ENCODE measurements at places on chromosomes 1 and 21.
A peak's percentile ranks its signal among the peaks of the same experiment; 100 is the strongest.

GRCh38 chr1:164577291-164577690 is 18.3 kb downstream of the PBX1 start:
- no peak for DNase-seq

GRCh38 chr1:22292011-22292788 is 149.3 kb upstream of the WNT4 start:
- DNase-seq: no peak

DNA sequence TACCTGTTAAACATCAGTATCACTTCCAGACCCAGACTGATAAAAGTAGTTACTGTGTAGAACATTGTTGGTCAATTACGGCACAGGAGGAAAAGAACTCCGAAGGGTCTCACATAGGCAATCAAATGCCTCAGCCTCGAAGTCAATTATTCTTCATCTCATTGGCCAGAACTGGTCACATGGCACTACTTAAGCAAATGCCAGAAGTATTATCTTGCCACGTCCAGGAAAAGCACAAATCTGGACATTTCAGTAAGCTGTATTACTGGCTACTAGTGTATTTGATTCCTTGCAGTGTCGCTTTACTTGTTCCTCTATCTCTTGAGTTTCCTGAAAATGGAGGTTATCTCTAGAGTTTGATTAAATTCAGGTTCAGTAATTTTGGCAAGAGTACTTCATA is 24.4 kb downstream of the DIO1 start:
- DNase-seq: no peak

- no peak for DNase-seq
Observed at GRCh38 chr1:199173356-199173755, 534.5 kb downstream of the PTPRC start.

- DNase-seq: no peak
Observed at GRCh38 chr1:199122085-199122484, 483.2 kb downstream of the PTPRC start.

DNA sequence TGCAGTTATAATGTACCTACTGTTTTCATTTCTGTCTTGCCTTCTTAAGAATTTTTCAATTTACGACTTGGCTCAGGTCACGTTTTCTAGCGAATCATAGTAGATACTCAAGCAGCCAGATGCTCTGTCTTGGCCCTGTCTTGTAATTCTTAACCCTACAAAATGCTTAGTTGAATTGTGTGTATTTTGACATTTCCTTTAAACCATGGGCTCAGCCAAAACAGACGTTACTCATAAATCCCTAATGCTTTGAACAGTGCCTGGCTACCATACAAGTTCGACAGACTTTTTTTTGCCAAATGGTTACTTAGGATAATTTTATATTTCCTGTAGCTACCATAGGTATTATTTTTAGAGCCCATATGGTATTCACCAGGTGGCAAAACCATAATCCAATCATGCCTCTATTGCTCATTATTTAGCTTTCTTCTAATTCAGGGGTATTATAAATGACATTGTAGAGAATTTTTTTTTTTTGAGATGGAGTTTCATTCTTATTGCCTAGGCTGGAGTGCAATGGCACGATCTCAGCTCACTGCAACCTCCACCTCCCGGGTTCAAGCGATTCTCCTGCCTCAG is 54.3 kb downstream of the KCNK1 start:
- no peak for DNase-seq

DNA sequence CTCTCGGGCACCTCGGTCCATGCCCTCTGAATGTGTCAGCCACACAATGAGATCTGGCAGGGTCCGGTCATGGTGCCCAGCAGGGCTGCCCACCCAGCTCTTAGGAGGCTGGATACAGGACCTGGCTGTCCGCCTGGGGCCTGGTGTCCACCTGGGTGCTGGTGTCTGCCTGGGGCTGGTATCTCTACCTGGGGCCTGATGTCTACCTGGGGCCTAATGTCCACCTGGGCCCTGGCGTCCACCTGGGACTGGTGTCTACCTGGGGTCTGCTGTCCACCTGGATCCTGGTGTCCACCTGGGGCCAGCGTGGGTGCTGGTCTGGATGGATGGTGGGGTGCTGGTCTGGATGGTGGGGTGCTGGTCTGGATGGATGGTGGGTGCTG is 45.1 kb upstream of the ACTRT2 start:
- DNase-seq: no peak

DNA sequence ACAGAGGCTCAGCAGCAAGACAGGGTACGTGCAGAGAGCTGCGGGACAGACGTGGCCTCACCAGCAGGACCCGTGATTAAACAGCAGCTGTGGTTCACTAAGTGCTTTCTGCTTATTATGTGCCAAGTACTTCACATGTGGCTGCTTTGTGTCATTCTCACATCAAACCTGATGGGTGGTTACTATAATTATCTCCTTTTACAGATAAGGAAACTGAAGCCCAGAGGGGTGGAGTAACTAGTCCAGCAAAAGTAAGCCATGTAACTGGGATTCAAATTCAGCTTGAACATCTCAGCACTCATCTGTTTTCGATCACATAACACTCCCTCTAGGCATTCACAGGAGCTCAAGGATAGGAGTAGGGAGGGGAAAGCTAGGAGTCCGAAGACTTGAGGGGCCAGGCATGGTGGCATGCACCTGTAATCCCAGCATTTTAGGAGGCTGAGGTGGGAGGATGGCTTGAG is 50.8 kb upstream of the CLIC4 start:
- DNase-seq: peak; percentile 59

GRCh38 chr1:156128654-156129597 is 14.4 kb downstream of the LMNA start:
- no peak for DNase-seq

GRCh38 chr1:237219751-237220642 is 178.0 kb downstream of the RYR2 start:
- no peak for DNase-seq

GRCh38 chr1:243315893-243316292 is 60.1 kb downstream of the SDCCAG8 start:
- no peak for DNase-seq

GRCh38 chr1:246591958-246592357 is 25.7 kb downstream of the CNST start:
- no peak for DNase-seq

GRCh38 chr1:171784784-171785183 is 3.3 kb downstream of the METTL13 start:
- no peak for DNase-seq

DNA sequence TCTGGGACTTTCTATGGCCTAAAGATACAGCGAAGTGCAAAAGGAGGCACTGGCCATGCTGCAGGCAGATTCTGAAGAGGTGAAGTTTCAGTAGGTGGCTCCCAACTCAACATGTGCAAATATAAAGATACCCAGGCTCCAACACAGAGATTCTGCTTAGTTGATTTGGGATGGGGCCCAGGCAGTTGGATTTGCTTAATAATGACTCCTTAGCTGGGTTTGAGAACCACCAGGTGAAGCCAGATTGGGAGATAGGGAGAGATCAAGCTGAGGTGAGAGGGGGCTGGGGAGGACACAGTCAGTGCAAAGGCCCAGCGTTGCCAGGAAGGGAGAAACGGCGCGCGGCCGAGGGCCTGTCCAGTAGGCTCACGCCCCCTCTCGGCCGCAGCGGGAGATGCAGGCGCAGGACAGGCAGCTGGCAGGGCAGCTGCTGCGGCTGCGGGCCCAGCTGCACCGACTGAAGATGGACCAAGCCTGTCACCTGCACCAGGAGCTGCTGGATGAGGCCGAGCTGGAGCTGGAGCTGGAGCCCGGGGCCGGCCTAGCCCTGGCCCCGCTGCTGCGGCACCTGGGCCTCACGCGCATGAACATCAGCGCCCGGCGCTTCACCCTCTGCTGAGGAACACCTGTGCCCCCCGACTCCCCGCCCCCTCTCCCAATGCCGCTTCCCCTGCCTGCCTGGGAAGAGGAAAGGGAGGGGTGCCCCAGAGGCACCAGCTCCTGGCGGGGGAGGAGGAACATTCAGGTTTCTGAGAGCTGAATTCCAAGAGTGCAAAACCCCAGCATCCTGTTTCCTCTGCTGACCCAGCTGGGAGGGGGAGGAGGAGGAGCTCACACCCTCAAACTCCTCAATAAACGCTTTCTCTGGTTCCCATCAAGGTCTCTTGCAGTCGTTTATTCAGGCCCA is 1.2 kb downstream of the FAM167B start:
- DNase-seq: peak; percentile 77

GRCh38 chr1:241229216-241229615 is 127.8 kb downstream of the RGS7 start:
- no peak for DNase-seq

- no peak for DNase-seq
Observed at GRCh38 chr1:228018125-228018398, 11.3 kb downstream of the WNT3A start.

DNA sequence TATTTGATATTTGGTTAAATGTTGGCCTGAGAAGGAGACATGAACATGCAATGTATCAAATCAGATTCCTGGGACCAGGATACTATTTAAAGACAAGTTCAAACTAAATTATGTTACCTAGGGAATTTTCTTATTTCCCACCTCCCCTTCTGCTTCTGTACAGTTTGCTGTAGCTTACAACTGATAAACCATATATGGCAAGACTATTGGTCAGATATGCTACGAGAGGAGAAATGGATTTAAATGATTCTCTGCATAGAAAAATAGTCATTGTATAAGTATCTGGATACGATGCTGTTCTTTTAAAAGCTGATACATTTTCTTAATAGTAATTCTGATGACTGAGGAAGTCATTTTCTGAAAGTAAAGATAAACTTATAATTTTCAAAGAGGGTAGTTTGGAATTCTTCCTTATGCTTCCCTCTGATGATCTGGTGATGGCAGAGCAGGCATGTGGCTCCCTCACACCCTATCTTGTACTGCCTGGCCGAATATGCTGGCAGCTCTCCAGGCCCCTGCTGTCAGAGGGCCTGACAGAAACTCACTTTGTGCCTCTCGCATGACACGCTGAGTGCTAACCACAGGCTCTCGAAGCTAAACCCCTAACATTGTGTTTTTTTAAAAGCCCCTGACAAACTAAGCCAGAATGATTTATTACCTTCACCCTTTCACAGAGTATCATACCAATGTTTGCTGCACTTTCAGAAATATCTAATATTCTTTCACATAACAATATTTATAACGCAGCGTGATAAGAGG is 19.4 kb downstream of the RRP15 start:
- peak; percentile 96 for DNase-seq

DNA sequence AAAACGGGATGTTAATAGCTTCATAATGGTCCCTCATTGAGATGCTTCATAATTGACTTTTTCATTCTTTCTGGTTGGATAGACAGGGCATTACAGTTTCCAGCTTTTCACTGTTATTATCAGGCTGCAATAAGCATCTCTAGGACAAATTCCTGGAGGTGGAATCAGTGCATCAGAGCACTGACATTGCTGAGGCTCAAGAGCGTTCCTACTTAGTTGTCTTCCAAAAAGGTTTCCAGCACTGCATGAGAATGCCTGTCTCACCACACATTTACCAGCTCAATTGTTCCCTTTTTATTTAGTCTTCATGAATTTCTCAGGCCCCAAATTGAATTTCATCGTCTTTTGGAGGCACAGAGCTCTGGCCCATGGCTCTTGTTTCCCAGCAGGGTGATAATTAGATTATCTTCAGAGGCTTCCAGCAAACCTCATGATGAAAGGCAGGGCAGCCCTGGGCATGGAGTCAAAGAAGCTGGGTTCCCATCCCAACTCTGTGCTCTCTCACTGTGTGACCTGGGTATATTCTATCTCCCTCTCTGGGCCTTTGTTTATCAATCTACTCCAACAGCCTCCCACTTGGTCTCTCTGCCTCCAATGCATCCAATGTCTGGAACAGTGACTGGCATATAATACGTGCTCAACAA is 451.4 kb downstream of the PTPRU start:
- DNase-seq: no peak

- no peak for DNase-seq
Observed at GRCh38 chr1:94122201-94122970, 1.4 kb upstream of the ABCA4 start.

DNA sequence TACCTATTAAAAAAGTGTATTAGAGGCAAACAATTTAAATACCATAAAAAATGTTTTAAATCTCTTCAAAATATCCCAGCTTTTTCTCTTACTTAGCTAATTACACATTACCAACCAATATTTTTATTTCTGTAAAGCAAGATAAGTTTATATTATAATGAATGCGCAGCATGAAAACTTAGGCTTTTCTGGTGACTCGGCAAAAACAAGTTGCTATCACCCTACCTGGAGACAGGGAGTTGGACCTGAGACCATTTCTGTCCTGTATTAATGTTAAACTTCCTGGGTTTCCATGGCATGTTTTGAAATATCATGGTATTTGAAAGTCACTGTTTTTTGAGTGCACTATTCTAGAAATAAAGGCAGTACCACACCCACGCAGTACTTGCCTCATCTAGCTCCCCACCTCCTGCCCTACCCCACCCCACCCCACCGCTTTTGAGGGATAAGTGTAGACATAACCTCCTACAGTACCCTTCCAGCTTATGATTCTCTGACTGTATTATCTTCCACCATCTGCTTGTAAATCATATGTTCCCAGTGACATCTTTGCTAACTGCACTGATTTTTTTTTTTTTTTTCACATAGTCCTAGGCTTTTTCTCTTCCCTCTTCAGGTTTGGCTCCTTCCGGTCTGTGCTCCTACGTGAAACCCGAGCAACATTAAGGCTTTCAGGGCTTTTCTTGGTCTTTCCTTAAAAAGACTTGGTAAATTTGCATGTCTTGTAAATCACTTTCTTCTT is 77.5 kb downstream of the PHTF1 start:
- DNase-seq: no peak

- no peak for DNase-seq
Observed at GRCh38 chr1:110249256-110249655, 39.1 kb downstream of the KCNC4 start.
